ENCODE measurements at places on chromosomes 7 and 10.
A peak's percentile ranks its signal among the peaks of the same experiment; 100 is the strongest.

GRCh38 chr7:129341212-129341611 is 93.0 kb upstream of the STRIP2 start:
- no peak for DNase-seq

- no peak for DNase-seq
Measured at GRCh38 chr7:155972247-155972646, 160.0 kb upstream of the SHH start.

DNA sequence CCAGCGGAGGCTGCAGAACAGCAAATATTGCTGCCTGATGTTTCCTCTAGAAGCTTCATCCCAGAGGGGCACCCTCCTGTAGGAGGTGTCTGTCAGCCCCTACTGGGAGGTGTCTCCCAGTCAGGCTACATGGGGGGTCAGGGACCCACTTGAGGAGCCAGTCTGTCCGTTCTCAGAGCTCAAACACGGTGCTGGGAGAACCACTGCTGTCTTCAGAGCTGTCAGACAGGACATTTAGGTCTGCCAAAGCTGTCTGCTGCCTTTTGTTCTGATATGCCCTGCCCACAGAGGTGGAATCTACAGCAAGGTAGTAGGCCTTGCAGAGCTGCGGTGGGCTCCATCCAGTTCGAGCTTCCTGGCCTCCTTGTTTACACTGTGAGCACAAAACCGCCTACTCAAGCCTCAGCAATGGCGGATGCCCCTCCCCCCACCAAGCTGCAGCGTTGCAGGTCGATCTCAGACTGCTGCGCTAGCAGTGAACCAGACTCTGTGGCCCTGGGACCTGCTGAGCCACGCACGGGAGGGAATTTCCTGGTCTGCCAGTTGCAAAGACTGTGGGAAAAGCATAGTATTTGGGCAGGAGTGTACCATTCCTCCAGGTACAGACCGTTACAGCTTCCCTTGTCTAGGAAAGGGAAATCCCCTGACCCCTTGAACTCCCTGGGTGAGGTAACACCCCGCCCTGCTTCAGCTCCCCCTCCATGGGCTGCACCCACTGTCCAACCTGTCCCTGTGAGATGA is 17.7 kb upstream of the MINDY3 start:
- DNase-seq, result no peak

- DNase-seq, result peak; percentile 63
Measured at GRCh38 chr10:122126763-122127659, 138.0 kb downstream of the TACC2 start.

DNA sequence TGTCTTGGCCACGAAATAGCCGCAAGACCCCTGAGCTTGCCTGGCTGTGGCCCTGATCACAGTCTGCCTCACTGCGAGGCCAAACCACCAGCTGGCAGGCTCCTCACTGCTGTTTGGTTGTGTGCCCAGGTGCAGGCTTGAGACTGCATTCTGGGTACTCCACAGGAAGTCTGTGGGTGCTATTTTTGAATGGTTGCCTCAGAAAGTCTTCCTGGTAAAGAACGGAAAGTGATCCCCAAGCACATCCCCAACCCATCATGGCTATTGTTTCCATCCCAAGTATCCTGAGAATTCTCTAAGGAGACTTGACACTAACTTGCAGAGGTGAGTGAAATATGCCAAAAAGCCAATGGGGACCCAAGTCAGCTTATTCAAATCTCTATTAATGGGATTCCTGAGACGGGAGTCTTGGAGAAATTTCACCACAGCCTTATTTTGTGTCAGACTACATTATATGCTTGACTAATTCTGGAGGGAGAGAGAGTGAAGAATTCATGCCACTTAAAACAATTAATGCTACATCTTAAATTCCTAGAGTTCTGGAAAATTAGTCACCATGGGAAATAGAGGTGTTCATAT is 170.9 kb downstream of the RAMP3 start:
- DNase-seq, result no peak

DNA sequence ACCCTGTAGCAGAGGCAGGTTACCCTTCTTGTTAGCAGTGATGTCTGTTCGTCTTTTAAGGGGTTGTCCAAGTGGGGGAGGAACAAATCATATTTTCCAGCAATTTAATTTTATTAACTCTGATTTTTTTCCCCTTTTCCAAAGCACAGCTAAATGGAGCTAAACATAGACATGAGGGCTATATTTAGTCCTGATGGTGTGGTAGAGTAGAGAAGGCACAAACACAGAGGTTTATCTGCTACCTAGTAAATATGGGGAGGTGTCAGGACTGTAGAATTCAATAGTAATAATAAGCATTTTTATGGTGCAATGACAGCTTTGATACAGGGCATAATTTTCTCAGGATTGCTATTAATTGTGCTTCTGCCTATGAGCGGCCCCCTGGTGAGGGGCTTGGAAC is 22.5 kb downstream of the LRRC4 start:
- DNase-seq, result no peak

GRCh38 chr10:11894381-11895107 is 71.4 kb downstream of the PROSER2 start:
- DNase-seq, result no peak
